Lung (tissue), 17 donors: ENCODE measurements at places on chromosomes 3 and 15.

- no peak for DNase-seq
Measured at GRCh38 chr3:25589783-25590258, 74.9 kb downstream of the TOP2B start.

DNA sequence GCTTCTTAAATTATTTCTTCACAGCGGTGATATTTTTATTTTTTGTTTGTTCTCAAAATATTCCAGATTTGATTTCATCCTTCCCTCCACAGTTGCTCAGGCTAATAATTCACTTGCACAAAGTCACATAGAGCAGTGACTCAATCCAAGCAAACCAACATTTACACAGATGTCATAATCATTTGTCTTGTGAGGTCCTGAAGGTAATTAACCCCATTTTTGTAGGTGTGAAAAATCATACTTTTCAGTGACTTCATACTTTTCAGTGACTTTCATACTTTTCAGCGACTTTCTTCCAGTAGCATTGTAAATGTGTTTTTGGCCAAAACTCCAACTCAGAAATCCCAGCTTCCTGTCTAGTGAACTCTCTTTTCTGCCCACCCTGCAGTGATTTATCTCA is 32.1 kb downstream of the CD200 start:
- DNase-seq, result no peak

DNA sequence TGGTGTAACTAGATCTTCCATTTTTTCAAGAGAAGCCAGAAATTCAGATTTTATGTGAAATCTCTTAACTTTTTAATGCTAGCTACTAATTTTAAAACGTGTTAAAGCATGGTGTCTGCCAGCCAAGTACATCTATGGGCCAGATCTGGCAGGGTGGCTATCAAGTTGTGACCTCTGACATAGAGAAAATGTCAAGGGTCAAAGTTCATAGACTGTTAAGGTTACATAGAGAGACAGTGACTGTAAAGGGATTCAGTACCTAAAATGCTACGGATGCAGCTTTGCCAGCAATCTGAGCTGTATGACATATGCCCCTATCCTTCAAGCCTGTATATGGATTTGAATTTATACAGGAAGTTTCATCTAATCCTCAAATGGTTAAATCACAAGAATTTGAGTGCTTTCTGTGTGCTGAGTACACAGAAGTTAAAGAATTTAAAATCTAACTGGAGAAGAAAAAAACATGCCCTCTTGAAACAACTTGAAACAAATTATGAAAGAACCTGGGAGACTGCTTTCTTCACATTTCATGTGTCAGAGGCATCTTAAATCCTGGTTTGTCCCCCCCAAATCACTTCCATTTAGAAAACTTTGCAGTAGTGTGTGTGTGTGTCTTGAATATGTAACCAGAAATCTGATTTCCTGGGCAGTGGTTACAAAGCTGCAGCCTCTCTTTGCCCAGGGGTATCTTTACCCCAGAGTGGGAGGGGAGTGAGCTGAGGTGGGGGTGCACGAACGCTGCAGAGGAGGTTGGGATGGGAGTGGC is 895 bp upstream of the ARHGAP31 start:
- no peak for DNase-seq

DNA sequence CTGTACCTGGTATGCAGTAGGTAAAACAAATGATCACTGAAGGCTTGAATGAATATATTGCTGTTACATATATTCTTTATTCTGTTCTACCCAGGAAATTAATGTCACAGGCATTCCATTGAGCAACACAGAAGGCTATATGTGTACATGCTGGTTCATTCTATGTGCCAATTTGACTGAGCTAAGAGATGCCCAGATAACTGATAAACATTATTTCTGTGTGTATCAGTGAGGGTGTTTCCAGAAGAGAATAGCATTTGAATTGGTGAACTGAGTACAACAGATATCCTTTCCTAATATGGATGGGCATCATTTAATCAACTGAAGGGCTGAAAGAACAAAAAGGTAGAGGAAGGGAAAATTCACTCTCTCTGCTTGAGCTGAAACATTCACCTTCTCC is 886.8 kb downstream of the FHIT start:
- DNase-seq, result no peak

- no peak for DNase-seq
Measured at GRCh38 chr3:81170298-81170697, 591.1 kb downstream of the GBE1 start.

- no peak for DNase-seq
Measured at GRCh38 chr15:78082106-78082742, 4.7 kb upstream of the TBC1D2B start.

- no peak for DNase-seq
Measured at GRCh38 chr3:187230011-187230410, 32.7 kb downstream of the RTP1 start.

GRCh38 chr3:16584880-16585279 is 20.3 kb downstream of the DAZL start:
- no peak for DNase-seq

DNA sequence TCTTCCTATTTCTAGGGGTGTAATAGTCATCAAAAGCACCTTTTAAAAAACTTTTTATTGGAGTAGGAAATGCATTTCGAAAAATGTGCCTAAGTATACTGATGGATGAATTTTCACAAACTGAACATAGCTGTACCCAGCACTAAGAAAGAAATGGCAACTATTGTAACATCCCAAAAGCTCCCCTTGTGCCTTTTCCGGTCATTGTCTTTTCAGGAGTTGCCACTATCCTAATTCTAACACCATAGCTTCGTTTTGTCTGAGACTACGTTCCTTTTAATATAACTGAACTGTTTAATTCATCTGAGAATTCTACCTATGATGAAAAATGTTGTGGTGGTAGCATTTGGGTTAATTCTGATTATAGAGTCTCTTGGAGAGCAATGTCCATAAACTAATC is 1.9 kb downstream of the TIMMDC1 start:
- no peak for DNase-seq

- no peak for DNase-seq
Measured at GRCh38 chr3:65595222-65596028, 443.3 kb downstream of the MAGI1 start.

GRCh38 chr3:30602946-30603345 is 3.5 kb upstream of the TGFBR2 start:
- DNase-seq, result no peak

DNA sequence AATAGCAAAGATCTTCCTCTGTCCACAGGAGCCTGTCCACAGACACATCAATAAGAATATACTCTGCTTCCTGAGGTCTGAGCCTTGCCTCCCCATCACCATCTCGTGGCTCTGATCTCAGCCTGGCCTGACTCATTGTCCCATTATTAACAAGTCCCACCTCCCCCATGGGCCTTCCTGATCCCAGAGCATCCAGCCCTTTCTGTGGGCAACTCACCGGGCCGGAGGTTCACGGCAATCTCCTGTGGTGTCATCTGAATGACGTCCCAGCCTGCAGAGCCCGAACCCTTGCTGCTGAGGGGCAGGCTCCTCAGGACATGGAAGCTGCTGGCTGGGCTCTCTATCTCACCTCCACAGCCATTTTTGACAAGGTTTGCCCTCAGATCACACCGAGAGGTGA is 28.1 kb downstream of the ITGB5 start:
- peak; percentile 25 for DNase-seq

GRCh38 chr3:107555359-107555758 is 32.6 kb downstream of the BBX start:
- no peak for DNase-seq

- DNase-seq, result no peak
Measured at GRCh38 chr3:159951540-159951939, 37.1 kb upstream of the IL12A start.

GRCh38 chr3:178042376-178042775 is 493.9 kb upstream of the KCNMB2 start:
- DNase-seq, result no peak

- no peak for DNase-seq
Measured at GRCh38 chr3:79986338-79986737, 218.5 kb upstream of the ROBO1 start.

DNA sequence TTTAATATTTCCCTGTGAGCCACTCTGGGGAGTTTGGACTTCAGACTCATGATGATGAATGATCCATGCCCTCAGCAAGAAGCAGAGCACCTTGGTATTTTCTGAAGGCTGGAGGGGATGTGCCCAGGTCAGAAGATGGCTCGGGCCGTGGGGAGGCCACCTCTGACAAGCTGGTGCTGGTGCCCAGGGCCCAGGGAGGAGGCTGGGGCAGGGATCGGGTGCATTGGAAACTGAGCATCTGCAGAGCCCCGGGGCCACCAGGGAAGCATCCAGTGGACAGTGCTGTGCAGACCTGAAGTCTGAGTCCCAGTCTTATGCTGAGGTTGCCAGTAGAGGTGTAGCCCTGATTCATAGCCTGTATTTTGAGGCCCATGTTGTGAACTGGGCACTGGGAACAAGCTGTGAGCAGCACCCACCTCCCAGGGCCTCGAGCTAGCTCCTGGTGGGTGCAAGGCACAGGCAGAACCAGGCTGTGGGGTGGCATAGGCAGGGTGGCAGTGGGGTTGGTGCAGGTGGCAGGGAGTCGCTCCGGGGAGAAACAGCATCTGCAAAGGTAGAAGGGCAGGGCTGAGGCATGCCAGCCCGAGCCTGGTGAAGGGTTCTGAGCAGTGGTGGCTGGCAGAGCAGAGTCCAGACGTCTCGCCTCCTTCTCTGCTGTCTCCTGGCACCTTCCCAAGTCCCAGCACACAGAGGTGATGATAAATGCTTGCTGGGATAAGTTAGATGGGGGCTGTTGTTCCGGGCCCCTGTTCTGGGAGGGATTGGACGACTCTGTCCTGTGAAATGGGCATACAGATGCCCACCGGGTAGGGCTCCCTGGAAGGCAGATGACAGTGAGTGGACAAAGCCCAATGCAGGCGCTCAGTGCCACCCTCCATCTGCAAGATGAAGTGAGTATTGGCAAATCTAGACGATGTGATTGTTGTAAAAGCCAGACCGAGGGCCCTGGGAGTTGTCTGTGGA is 10.6 kb downstream of the DNAJB8 start:
- no peak for DNase-seq

GRCh38 chr3:48881006-48881405 is 17.7 kb downstream of the SLC25A20 start:
- no peak for DNase-seq
